ENCODE measurements at places on chromosomes 2 and 18.

DNA sequence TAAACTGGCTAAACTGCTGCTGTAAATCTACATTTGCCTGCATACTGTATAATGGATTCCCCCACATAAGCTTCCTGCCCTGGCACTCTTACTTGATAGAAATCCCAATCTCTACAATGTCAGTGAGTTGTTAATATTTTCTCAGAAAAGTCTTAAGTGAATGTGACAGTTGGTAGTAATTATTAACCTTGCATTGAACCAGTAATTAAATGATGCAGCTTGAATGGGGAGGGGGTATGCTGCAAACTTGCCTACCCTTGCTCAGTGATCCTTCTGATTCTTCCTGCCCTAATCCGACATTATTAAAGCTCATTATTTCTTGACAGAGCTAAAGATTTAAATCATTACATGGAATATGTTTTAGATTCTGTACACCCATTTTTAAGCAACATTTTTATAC, 119.0 kb upstream of the CDH7 start:
- DNase-seq = no peak

- DNase-seq = no peak
Observed at GRCh38 chr2:101097638-101098037, 53.5 kb downstream of the TBC1D8 start.

- no peak for DNase-seq
Observed at GRCh38 chr2:7881063-7881462, 800.8 kb upstream of the ID2 start.

DNA sequence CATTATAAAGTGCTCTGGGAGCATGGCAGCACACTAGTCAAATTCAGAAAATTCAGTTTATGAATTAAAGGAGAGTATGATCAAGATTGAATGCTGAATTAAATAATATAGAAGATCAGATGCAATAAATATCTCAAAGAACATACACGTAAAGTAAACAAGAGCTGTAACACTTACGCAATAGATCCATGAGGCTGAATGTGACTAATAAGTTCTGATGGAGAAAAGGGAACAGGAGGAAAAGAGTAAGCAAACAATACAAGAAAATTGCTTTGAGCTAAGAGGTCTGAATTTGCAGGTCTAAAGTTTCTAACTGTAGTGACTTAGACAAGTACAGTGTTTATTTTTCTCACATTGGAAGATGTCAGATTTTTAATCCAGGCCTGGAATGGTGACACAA, 646.7 kb upstream of the ZNF804A start:
- no peak for DNase-seq

- DNase-seq = no peak
Observed at GRCh38 chr2:2762913-2763312, 431.8 kb upstream of the MYT1L start.

DNA sequence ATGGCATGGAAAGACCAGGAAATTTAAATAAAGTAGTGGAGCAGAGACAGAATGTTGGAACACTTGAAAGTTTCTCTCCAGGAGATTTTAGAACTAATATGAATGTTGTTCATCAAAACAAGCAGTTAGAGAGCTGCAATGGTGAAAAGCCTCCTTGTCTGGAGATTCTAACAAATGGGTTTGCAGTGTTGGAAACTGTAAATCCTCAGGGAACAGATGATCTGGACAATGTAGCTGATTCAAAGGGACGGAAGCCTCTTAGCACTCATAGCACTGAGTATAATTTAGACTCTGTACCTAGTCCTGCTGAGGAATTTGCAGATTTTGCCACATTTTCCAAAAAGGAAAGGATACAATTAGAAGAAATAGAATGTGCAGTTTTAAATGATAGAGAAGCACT, 27.7 kb downstream of the AFTPH start:
- no peak for DNase-seq

DNA sequence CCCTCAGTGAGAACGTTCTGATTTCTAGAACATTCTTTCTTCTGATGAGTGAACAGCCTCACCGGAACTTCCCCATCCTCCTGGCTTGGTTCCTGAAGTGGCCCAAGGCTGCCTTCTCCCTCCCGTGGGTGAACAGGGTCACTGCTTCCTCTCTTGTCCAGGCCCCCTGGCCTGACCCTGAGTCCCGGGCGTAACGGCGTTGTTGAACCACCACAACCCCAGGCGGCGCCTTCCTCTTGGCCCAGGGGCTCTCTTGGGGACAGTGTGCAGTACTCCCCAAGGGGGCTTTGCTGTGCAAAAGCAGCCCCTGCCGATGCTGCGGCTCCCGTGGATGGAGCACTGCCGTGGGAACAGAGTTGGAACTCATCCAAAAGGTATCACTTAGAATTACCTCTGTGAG, 147.2 kb downstream of the TSN start:
- DNase-seq = no peak

GRCh38 chr2:64086347-64087082, 57.7 kb downstream of the PELI1 start:
- no peak for DNase-seq
